Choroid plexus epithelial cell (primary cell): ENCODE measurements at places on chromosomes 2 and 18.

DNA sequence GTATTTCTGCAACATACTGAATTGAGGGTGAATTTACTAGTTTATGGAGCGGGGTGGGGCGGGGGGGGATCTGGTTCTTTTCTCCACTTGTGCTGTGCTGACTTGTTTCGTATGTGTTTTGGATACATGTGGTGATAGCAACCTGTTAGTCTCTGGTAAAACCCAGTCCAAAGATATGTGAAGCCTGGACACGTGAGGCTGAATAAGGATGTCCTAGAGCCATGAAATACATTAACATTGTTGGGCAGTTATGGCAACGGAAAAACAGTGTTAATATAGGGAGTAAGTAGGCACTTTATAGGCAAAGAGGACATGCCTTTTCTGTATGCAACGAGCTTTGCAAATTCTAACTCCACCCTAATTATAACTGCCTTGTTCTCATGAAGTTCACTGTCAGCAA is 42.1 kb upstream of the NEMP2 start:
- DNase-seq = no peak

- DNase-seq = peak; percentile 33
Observed at GRCh38 chr2:224561234-224562005, 23.7 kb downstream of the CUL3 start.

DNA sequence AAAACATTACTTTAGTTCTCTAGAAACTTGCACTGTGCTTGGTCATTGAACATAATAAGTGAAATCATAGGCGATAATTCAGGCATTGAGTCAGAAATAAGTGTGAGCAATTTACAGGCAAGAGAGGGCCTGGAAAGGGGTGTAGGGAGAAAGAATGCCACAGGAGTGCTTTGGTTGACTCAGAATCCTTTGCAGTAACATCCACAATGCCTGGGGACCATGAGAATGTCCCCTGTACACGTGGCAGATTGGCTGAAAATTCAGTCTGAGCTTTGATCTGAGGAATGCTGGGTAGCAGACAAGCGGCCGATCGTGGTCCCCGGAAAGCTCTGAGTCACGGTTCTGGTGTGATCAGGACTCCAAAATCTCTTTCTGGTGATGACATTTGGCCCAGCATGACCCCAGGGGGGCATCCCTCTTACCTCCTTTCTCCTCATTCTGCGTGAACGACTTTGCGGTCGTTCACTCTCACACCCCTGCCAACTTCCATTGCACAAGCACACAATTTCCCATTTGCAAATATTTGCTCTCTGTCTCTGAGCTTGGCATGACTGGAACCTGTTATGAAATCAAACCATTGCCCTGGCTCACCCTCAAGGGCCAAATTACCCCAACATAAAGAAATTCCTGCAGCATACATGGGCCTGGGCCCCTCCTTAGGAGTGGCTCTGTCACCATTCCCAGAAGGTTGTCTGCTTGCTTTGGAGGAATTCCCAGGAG is 305.0 kb upstream of the EPAS1 start:
- peak; percentile 30 for DNase-seq

GRCh38 chr2:104428155-104428554 is 425.8 kb upstream of the POU3F3 start:
- DNase-seq = no peak

GRCh38 chr2:233811732-233812131 is 33.6 kb downstream of the MROH2A start:
- no peak for DNase-seq

DNA sequence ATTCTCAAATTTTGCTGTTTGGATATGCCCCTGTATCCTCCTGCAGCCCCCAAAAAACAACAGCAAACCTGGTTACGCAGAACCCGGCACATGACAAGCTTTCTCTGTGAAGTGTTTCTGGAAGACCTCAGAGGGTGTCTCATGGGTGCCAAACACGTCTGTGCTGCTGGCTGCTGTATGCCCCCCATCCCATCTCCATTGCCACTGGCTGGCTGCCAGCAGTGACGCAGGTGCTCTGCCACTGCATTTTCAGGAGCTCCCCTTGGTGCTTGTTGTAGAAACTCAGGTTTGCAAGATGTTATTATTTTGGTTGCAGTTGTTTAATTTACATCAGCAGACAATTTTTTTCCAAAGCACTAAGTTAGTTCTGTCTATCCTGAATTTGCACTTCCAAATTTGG is 166.4 kb upstream of the FANCL start:
- DNase-seq = no peak

DNA sequence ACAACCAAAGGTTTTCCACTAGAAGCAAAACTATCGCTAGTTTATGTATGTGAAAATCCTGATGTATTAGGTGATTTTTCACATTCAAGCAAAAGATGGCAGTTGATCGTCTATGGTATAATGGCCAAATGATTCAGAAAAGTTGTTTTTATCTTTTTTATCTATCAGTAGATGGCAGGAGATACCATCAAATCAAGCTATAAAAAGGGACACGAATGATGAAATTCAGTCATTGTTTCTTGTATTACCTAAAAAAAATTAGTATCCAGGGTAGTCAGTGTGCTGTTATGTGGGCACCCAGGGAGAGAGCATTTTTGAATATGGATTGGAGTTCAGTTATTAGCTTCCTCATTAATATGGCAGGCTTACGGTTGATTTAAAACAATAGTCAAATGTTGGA is 22.9 kb upstream of the CAVIN2 start:
- no peak for DNase-seq

DNA sequence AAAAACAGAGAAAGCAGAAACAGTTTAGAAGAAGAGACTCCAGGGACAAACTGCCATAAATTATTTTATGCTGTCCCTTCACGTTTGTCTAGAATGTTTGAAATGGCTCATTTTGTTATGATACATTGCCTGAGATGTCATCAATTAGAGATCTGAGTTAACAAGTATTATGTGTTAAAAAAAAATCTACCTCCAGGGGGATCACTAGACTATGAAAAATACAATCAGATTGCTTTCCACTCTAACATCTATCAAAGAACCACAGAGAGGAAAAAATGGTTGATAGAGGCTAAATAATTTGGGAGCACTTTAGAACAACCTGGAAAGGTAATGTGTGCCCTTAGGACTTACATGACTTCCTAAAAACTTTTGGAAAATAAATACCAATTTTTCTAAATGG is 103.8 kb upstream of the CCDC150 start:
- DNase-seq = peak; percentile 25

DNA sequence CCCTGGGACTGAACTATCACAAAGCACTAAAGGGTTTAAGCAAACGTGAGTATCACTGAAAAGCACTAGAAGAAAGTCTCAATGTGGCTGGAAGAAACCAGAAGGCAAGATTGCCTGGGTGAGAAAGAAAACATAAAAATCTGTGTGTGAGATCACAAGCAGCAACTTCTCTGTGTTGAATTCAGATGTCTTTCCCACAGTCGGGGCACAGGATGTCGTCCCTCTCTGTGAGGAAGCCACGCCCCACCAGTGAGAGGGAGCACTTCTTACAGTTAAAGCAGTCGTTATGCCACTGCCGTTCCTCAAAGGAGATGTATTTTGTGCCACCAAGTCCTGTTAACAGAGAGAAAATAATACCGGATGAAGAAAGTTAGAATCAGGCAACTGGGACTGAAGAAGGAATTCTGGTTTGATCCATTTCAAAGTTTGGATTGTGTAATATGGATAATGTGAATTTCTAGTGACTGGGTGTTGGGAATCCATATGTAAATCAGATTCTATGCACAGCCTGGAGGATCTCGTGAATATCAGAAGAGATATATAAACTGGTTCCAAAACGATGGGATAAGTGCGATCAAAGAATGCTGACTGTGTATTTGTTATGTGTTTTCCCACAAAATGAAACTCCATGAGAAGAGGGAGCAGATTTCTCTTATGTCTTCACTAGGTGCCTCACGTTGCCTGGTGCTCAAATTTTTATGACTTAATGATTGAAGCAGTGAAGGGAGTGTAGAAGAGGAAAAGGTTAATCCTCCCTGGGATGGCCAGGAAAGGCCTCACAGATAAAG is 24.0 kb downstream of the C2orf49 start:
- DNase-seq = no peak

- no peak for DNase-seq
Observed at GRCh38 chr2:54685263-54685775, 38.1 kb upstream of the EML6 start.

- no peak for DNase-seq
Observed at GRCh38 chr2:234121999-234122398, 71.5 kb downstream of the SPP2 start.

- DNase-seq = no peak
Observed at GRCh38 chr2:28175028-28175427, 217.6 kb upstream of the FOSL2 start.

DNA sequence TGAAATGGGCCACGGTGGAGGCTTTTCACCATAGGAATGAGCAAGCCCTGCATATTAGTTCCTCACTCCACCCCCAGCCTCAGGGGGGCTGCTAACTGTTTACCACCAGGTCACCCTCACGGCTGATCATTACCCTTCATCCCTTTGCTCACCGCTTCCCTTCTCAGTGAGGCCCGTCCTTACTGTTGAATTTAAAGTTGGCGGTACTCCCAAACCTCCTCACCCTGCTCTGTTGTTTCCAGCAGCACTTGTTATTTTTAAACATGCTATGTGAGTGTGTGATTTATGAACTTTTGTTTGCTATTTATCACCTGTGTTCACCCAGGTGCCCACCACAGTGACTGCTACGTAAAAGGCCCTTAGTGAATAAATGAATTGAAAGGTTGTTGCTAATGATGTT is 243.6 kb downstream of the ZNF407 start:
- peak; percentile 13 for DNase-seq

DNA sequence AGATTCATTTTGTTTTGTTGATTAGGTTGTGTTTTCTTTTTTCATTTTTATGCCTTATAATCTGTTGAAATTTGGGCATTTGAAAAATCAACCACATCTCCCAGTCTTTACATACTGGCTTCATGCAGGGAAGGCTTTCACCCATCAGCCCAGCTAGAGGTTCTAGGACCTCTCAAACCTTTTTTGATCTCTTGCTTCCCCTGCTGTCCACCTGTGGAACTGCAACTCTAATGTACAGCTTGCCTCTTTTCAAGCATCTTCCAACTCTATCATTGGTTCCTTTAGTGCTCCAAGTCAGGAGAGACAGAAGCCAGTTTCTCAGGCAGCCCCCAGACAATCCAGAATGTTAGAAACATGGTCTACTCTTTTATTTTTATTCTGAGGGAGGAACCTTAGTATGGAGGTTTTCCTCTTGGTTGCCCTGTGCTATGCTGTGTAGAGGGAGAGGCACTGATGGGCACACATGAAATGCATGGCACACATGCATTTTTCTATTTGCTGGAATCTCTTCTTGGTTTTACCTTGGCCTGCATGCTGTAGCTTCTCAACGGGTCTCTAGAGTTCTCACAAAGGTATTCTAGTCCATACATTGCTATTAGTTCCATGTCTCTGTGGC is 107.2 kb upstream of the L3MBTL4 start:
- DNase-seq = peak; percentile 80

GRCh38 chr2:233967164-233967563 is 50.0 kb downstream of the TRPM8 start:
- no peak for DNase-seq

GRCh38 chr2:74779265-74779558 is 54.7 kb upstream of the HK2 start:
- DNase-seq = no peak

DNA sequence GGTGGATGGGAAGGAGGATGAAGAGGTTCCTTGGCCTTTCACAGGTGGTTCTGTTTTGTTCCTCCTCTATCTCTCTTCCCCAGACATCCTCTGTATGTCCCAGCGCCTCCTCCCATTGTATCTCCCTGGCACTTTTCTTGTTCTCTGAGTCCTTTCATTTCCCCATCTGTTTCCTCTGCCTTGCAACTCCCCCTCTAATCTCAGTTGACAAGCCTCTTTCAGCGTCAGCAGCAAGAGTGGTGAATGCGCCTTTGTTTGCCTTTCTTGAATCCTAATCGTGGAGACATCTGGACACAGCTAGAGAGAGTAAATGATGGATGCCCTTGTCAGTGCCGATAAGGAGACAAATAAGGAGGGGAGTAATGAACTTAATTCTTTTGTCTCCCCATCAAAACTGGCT is 167.0 kb downstream of the NDUFA10 start:
- no peak for DNase-seq

GRCh38 chr2:240701091-240701735 is 9.5 kb downstream of the AQP12A start:
- no peak for DNase-seq

- no peak for DNase-seq
Observed at GRCh38 chr2:109522063-109522374, 91.7 kb downstream of the SEPTIN10 start.
